ENCODE measurements at places on chromosomes 2 and 18.

DNA sequence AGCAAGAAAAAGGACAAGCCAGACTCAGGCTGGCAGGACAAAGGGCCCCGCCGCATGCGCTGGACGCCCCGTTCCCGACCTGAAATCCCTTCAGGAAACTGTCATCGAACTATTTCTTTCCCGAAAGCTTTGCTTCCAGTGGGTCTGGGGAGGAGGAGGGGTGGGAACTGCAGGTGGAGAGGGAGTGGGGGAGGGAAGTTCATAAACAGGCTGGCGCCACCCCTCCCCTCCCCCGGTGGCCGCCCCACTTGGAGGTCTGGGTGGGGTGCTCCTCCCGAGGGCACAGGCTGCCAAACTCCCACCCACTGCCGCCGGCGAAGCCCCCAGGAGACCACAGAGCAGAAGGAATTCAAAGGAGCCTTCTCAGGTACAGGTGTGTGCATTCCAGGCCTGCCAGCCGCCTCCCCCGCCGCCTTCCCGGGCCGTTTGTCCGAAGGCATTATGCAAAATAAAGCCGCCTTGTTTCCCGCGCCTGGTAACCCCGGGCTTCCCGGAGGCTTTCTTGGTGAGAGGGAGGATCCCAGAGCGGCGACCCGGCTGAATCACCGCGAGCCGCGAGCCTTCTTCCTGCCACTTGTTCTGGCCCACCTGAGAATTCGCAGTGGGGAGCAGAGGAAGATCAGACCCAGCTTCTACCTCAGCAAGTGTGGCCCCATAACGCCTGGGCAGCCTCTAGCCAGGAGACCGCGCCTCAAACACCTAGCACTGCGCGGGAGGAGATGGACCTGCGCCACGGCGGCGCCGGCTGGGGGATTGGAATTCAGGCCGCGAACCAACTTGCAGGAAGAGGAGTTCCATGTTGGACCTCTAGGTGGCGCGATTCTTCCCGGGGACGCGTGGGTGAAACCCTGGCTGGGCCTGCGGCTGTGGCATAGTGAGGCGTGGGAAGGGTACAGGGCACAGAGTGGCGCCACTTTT, 101.9 kb downstream of the FOXI3 start:
- peak; percentile 7 for DNase-seq

GRCh38 chr2:72613931-72614330, 211.9 kb downstream of the EXOC6B start:
- no peak for DNase-seq

DNA sequence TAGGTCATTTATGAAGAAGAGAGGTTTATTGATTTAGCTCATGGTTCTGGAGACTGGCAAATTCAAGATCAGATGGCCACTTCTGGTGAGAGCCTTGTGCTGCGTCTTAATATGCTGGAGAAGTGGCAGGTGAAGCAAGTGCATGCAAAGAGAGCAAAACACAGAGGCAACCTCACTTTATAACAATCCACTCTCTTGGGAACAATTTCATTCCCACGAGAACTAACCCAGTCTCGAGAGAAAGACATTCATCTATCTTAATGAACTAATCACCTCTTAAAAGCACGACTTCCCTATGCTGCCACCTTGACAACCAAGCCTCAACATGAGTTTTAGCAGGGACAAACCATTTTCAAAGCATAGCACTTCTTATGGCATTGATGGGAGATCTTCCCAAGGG, 186.5 kb upstream of the RASGRP3 start:
- DNase-seq = no peak

DNA sequence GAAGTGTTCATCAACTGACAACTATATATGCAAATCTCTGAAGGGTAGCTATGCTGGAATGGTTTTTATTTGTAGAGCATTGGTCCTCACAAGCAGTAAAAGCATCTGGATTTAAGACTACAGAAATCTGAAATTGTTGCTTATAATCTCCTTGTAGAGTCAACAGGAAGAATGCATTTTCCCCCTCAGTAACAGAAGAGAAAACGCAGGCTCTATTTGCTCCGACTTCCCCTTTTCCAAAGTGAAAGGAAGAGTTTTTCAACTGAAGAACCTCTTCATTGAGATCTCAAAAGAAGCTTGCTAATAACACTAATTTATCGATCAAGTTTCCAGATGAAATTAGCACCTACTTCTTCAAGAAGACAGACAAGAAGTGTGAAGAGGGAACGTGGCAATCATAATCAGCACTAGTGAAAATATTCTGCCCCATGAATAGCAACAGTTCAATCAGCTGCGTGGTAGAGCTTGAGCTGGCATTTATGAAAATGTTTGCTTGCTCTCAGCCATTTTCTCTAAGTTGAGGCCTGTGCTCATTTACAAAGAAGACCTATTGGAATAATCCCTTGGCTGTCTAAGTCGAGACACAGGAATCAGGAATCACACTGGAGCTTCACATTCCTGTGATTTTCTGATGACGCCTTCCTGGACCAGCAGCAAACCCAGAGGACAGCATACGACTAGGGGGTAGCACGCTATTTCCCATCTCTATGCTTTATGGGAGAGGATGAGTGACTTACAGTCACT, 43.7 kb downstream of the TGIF1 start:
- DNase-seq = no peak

- DNase-seq = no peak
Observed at GRCh38 chr2:3426615-3427014, 47.1 kb downstream of the TRAPPC12 start.

DNA sequence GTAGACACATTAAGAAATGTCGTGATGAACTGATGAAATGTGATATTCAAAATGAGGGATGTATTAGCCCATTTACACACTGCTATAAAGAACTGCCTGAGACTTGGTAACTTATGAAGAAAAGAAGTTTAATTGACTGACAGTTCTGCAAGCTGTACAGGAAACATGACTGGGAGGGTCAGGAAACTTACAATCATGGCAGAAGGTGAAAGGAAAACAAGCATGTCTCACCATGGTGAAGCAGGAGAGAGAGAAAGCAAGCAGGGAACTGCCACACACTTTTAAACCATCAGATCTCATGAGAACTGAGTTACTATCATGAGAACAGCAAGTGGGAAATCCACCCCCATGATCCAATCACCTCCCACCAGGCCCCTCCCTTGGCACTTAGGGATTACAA, 1010.8 kb upstream of the CELF4 start:
- DNase-seq = no peak

DNA sequence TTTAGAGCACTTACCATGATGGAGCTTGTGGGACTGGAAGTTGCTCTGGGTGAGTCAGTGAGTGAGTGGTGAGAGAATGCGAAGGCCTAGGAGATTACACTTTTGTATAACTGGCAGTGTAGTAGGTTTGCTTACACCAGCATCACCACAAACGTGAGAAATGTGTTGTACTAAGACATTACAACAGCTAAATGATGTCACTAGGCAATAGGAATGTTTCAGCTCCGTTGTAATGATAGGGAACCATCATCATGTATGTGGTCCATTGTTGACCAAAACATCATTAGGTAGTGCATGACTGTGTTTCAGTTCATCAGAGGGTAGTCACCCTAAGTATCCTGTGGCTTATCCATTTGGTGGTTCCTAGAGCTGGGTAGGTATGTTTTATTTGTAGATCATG, 11.9 kb downstream of the ZNF407 start:
- peak; percentile 28 for DNase-seq

DNA sequence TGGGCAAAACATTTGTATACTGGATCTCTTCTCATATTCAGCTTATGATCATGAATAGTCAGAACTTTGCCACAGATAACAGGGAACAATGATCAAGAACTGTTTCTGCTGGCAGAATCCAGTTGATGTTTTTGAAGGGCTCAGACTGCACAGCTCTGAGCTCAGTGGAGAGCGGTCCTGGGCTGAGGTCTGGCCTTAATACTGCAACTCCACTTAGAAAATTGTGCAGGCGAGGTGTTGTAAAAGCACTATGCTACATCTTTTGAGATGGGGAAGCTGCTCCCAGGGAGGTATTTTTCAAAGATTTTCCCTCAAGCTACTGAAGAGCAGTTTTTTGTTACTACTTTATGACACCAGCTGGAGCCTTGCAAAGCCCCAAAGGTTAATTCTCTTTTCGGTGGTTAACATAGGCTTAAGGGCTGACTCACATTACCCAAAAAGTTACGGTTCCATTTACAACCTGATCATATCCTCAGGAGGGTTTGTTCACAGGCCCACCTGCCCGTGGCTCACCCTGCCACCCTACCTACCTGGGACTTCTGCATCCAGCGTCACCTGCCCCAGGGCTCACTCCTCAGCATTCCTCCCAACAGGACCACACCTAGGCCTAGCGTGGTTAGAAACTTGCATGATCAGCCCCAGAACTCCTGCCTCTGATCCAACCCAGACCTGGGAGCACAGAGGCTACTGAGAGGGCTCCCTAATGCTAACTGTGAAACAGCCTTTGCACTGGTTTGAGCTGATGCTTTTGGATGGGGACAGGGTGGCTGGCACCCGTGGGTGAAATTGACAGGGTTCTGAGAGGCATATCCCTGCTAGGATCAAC, 114.4 kb downstream of the NCK2 start:
- DNase-seq = no peak

DNA sequence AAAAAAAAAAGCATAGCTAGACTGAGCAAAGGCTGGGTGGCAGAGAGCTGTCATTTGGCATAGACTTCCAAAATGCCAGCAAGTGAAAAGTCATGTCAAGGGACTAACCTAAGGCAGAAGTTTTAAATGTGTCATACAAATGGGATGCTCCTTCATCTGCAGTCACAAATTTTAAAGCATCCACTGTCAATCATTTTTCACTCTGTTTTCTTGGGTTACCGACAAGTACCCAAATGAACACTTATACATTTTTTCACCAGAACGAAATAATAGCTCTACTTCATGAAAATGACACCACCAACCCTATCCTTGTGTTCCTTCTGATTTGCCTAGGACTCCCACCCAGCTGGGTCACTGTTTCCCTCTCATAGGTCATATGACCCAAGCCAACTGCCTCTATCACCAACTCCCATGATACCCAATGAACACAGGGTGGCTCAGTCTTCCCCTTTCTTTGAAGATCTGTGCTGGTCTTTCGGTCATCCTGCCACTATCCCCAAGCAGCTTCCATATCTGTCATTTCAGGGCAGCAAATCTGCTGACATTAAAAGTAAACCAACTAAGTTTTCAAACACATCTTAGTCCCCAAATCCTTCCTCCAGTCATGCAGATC, 21.5 kb downstream of the KLF7 start:
- no peak for DNase-seq

- peak; percentile 7 for DNase-seq
Observed at GRCh38 chr2:23135481-23136100, 249.4 kb upstream of the KLHL29 start.

DNA sequence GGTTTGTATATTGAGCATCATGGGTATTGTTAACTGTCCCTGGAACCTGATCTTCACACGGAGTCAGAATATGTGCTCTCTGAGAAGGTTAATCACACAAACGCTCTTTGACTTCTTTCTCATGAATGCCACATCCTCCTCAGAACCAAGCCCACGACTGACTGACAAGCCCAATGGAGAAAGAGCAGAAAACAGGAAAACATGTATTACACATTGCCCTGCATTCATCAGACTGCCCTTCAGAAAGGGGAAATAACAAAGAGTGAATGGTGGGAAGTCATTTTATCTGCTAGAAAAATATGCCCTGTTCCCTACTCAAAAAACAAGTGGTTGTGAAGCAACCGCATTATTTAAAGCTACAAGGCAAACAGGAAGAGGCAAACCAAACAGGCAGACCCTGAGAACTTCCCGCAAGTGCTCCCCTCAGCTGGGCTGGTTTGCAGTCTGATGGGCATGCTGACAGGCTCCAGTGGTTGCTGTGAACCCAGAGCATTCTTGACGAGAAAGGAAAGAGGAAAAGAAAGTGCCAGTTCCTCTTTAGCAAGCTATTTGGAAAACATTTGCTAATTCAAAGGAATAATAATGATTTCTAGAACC, 172.9 kb upstream of the SETBP1 start:
- DNase-seq = no peak

DNA sequence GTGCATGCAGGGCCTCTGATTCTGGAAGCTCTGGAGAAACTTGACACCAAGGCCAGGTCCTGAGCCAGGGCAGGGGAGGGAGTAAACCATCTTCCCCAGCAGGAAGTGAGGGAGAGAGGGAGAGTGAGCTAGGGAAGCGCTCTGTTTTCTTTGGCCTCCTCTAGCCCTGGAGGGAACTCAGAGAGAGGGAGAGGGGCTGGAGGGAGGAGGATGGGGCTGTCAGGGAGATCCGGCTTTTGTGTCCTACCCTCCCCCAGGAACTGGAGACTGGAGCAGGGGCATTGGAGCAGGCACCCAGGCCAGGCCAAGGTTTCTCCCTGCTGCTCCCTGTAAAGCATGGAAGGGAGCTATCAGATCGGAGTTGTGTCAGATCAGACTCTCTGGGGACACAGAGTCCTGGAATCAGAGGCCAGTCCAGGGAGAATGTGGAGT, 22.7 kb upstream of the PKDCC start:
- DNase-seq = peak; percentile 86

DNA sequence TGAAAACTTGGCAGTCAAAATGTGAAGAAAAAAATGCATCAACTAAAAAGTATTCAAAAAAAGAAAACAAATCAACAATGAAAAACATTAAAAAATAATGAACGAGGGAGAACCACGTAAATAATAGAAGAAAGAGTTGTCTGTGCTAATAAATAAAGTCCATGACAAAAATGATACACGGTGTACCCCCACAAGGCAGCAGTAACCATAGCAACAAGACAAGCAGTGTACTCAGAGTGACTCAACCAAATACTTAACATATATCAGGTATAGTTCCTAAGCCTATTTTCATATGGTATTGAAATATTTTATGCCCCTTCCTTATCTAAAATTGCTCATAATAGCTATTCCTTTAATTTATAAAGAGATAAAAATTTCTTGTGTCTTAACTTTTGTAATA, 162.3 kb upstream of the TMEM200C start:
- DNase-seq = peak; percentile 37

GRCh38 chr2:179619947-179620467, 241.4 kb downstream of the ZNF385B start:
- DNase-seq = no peak

DNA sequence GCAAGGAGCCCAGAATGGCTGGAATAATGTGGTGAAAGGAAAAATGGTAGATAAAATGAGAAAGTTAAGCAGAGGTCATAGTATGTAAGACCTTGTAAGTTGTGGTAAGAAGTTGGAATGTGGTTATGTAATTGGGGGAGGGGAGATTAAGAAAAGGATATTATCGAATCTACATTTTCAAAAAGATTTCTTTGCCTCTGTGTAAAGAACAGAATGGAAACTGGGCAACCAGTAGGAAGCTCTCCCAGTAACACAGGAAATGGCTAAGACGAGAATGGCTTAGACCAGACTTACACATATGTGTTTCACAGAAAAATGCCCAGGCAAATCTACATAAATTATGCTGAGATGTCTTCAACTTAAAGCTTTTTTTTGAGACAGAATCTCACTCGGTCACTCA, 13.2 kb downstream of the MEMO1 start:
- DNase-seq = peak; percentile 68

Measured in fibroblast of upper back skin (primary cell).